ENCODE measurements at places on chromosomes 2 and 18. TPM values are rescaled to one million over a fixed set of nuclear protein-coding genes. Genes with fewer than 3 reads are reported as not detected.

DNA sequence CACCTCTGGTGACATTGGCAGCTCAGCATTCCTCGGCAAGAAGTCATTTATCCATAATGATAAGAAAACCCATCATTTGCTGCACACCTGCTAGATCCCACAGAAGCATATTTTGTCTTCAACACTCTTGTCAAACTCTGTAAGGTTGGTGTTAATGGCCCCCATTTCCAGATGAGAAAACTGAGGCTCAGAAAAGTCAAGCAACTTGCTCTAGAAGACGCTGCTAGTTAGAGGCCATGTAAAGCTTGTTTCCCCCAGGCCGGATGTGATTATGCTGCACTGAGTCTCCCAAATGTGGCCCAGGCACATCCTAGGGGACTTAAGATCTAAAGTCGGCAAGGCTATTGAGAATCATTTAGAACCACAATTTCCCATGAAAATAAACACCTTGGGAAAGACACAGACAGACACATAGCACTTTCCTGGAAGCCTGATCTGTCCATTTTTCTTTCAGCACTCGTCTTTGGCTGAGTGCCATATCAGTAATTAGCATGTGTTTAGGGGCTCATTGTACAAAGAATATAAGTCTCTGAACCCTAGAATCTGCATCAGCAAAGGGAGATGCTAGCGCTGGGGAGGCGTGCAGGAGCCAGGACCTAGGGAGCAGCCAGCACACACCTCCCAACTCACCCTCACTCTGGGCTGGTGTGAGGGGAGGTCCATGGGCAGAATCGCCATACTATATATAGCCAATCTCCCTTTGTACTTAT is 39.3 kb downstream of the C1QL2 start:
- no peak overlapping the region for H3K27ac ChIP-seq
- H3K36me3 ChIP-seq: no peaks in the 10 kb centered on the region
- H3K4me1 ChIP-seq: no peaks in the 10 kb centered on the region
- no peak overlapping the region for H3K4me3 ChIP-seq

DNA sequence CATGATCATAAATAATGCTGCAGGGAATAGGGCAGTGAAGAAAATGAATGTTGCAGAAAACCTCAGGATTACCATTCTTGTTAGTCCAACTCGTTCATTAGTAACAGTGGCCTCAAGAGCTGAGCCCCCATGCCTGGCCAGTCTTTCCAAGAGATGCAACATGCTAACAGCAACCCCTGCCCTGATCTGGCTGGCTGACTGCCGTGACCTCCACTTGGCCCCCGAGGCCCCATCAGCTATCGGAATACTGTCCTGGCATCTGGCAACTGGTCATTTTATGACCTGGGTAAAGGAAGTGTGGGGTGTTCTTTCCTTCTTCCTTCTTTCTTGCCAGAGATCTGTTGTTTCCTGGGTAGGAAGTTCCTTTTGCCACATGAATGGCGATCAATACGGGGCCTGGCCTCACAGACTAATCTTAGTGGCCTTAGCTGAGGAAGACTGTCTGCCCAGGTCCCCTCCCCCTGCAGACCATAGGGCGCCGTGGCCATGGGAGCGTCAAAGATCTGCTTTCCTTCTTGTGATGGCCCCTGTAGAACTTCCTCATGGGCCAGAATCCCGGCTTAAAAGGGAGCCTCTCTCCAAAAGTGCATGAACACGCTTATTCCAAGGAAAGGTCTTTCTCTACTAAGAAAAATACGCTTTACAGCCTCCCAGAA is 10.6 kb upstream of the TRABD2A start:
- peak overlapping the region; percentile 38 for H3K27ac ChIP-seq
- no peak overlapping the region for H3K4me3 ChIP-seq
- H3K4me1 ChIP-seq: peaks cover 66% of the 10 kb centered on the region
- no peaks in the 10 kb centered on the region for H3K36me3 ChIP-seq

DNA sequence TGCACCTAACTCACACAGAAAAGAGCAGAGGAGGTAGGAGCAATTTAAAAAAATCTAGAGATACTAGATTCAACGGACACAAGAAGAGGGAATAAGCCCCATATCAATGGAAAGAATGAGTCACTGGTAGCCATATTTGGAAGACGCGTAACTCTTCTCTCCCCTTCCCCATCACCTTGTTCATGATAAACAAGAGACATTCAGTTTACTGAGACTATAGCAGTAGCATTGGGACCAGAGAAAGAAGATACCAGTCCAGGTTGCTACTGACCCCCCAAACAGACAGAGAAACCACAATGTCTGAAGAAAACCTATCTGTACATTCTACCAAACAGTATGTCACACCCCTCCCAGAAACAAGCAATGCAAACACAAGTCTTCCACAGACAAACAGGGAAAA is 81.1 kb downstream of the SLC66A3 start:
- H3K27ac ChIP-seq: no peak overlapping the region
- H3K4me3 ChIP-seq: no peak overlapping the region
- H3K27me3 ChIP-seq: no peaks in the 10 kb centered on the region
- DNase-seq: no peak
- no peaks in the 10 kb centered on the region for H3K36me3 ChIP-seq

DNA sequence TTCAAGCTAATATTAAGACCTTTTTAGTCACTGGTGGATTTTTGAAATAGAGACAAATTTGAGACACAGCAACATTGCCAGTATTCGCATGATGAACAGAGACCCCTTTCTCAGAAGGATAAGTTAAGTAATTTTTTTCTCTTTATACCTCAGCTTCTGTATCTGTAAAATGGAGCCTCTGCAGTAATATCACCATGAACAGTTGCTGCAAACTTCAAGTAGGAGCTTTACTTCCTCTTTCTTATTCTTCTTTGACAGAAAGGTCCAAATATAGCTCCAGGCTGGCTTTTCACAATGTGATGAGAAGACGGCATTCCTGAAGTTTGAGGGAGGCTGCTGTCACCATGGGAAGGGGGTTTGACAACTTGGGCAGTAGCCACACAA is 158.7 kb downstream of the TDRD15 start:
- no peak overlapping the region for H3K4me3 ChIP-seq
- H3K27me3 ChIP-seq: no peaks in the 10 kb centered on the region
- H3K27ac ChIP-seq: no peak overlapping the region
- no peaks in the 10 kb centered on the region for H3K36me3 ChIP-seq

The TM4SF20 gene
- not detected for polyA plus RNA-seq

The MMADHC gene
- polyA plus RNA-seq: 122 TPM

The SLC11A1 gene
- 1.2 TPM for polyA plus RNA-seq
